ENCODE measurements at places on chromosomes 5 and 9.

- DNase-seq: no peak
These were observed 95.7 kb upstream of the ITGA1 start for GRCh38 chr5:52692039-52692438.

GRCh38 chr9:73441890-73442818 is 290.5 kb downstream of the ANXA1 start:
- no peak for DNase-seq

GRCh38 chr9:129906298-129906697 is 71.0 kb downstream of the USP20 start:
- no peak for DNase-seq

GRCh38 chr9:120764476-120764875 is 28.7 kb downstream of the FBXW2 start:
- DNase-seq: no peak

GRCh38 chr9:78248635-78249034 is 12.8 kb downstream of the CEP78 start:
- no peak for DNase-seq

DNA sequence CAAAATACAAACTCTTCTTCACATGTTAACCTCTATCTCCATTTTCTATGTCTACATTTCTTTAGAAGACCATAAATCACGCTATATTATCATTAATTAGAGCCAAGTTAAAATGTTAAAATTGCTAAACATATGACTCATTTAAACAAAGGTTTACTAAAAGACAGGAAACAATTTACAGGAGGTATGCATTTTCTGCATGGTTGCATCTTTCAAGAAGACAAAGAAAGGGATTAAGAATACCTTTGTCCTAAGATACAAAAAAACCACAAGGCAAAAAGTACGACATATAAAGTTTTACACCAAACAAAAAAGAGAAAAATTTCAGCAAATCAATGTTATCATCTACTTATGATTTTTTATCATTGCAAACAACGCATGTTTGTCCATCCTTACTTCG is 324.4 kb downstream of the PDE4D start:
- no peak for DNase-seq

DNA sequence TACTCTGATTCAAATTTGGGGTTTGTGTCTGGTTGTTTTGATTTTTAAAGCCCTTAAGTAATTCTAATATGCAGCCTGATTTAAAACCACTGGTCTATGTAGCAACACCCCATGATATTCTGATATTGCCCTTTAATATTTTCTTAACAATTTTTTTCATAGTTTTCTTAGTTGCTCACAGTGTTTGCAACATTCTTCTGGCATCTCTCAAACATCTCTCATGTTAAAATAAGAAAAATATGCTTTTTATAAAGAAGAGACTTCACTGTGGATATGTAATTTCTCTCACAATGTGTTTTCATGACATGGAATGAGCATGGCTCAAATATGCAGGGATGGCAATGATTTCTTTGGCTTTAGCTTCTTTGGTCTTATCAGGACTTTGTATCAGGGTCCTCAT is 183.7 kb downstream of the TAF11L14 start:
- no peak for DNase-seq

DNA sequence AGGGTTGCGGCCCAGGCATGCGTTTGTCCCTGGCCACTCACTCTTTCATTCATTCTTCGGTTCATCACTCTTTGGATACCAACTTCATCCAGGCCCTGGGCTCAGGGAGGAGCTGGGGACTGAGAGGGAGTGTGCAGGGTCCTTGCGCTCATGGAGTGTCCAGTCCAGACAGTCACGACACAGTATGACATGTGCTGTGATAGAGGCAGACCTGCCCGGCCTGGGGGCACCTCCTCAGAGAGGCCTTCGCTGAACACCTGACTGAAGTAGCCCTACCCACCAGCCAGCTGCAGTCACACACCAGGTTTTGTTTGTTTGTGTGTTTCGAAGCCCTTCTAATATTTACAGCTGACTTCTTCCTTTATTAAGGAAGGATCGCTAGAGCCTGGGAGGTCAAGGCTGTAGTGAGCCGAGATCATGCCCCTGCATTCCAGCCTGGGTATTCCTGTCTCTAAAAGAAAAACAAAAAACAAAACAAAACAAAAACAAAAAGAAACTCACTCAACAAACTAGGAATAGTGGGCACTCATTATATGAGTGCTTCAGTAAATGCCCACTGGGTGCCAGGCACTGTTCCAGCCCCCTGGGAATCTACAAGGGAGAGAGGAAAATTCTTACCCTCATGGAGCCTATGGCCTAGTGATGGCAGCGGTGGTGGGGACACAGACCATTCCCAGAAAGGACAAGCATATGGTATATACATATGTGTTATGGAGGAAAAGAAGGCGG is 6.3 kb upstream of the PSD2 start:
- DNase-seq: no peak

DNA sequence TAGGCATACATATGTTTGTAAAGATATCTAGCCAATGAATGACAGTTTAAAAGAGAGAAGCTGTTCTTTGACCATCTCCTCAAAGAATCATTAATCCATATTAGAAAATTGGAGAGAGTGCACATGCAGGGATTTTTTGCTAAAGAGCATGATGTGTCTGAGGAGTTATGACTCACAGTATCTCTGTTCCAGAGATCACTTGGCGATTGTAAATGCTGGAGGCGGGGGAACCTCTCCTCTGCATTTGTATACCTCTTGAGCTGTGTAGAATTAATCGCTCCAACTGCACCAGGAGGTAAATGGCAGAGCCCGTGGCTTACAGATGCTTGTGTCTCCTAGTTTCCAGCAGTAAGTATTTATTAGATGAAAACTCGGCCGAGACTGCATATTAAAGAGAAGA is 3.6 kb upstream of the SPATA31D1 start:
- DNase-seq: no peak

GRCh38 chr5:172782169-172783039 is 11.4 kb upstream of the DUSP1 start:
- no peak for DNase-seq

- no peak for DNase-seq
These were observed 33.7 kb downstream of the CENPP start for GRCh38 chr9:92359394-92359995.

GRCh38 chr9:111798786-111799185 is 4.0 kb upstream of the SHOC1 start:
- no peak for DNase-seq

GRCh38 chr5:143114481-143114880 is 289.0 kb downstream of the NR3C1 start:
- no peak for DNase-seq

GRCh38 chr5:143922718-143923117 is 110.8 kb downstream of the HMHB1 start:
- DNase-seq: no peak

DNA sequence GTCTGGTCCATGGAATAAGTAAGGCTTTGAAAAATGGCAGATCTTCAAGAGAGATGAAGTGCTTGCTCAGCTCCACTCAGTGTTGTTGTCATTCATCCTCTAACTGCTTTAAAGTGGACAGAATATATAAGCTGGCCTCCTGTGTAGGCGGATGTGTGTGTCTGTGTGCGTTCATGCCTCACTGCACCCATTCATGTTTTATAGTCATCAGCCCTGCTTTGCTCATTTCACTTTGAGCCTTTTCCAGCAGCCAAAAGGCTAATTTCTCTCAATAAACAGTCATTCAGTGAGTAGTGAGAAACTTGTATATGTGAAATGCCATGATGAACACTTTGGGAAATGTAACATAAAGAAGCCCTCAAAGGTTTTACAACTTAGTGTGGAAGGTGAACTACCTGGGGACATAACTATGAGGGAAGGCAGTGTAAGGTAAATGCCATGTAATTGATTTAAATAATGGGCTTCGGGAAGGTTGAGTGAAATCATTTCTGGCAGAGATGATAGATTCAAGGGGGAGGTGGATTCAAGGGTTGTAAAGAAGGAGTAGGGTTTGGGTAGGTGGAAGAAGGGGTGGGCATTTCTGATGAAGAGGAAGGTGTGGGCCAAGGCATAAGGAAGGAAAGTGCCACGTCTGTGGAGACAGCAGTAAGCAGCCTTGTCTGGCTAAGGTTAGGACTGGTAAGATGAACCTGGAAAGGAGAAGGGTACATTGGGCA is 15.7 kb downstream of the TTC23L start:
- DNase-seq: no peak

DNA sequence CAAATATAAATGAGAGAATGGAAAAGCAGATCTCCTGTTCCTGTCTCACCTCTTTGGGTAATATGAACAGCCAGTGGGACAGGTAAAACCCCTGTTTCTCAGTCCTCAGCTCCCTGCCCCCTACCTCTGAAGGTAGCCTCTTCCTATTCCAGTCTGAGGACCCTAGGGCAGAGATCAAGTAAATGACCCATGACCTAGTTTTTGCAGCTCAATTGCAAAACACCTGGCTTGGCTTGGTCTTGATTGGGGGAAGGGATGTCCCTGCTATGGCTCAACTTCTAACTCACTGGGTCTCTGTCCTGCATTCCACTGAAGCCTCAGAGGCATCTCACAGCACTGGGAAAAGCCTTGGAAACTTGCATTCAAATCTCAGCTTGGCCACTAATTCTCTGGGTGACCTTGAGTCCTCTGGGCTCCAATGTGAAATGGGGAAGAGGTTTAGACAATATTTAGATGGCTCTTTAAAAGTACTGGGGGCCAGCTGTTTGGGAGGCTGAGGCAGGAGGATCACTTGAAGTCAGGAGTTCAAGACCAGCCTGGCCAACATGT is 1.6 kb upstream of the GALT start:
- DNase-seq: no peak

- no peak for DNase-seq
These were observed 125.1 kb downstream of the RPS23 start for GRCh38 chr5:82152978-82153481.

DNA sequence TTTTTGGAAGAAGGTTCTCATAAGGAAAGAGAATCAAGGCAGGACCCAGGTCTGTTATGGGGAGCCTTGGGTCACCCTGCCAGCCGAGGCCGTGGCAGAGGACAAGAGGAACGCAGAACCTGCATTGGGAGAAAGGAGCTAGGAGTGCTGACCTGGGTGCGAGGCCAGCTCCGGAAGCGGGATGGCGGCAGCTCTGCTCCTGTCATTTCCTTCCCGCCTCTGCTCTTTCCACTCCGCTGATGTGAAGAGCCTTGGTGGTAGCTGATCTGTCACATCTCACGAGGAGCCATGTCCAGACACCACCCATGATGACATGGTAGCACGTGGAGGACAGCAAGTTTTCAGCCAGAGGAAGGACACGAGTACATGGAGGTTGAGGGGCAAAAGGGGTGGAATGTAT is 109.5 kb upstream of the COL5A1 start:
- no peak for DNase-seq

GRCh38 chr9:33109097-33109496 is 32.6 kb upstream of the SMU1 start:
- DNase-seq: no peak

DNA sequence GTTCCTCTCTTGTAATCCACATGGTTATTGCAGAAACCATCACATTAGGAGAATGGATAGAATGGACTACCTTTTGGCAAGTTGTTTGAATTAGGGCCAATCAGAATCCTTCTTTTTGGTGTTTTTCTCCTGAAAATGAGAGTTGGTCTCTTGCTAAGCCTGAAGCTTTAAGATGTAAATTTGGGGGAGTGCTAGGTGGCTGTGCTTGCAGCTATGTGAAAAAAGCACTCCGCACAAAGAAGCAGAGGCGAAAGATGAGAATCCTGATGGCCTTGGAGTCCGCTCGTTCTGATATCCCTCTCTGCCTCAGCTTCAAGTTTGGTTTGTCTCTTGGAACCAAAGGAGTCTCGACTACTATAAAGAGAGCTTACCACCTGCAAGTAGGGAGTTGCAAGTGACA is 63.6 kb downstream of the INIP start:
- DNase-seq: no peak

DNA sequence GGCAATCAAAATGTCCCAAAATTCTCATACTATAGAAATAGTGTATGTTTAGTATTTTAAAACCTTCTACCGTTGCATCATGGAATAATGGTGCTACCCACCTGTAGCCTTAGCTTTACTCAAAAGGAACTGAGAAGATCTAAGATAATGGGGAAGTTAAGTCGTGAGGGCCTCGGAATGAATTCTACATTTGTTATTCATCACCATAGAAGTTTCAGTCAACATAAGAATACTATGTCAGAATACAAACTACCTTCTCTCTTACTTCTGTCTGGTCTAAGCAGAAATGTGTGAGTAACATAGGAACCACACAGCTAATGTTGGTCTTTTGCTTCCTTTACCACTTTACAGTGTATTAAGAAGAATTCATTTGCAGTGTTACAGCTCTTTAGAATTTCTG is 43.2 kb downstream of the RFK start:
- no peak for DNase-seq

DNA sequence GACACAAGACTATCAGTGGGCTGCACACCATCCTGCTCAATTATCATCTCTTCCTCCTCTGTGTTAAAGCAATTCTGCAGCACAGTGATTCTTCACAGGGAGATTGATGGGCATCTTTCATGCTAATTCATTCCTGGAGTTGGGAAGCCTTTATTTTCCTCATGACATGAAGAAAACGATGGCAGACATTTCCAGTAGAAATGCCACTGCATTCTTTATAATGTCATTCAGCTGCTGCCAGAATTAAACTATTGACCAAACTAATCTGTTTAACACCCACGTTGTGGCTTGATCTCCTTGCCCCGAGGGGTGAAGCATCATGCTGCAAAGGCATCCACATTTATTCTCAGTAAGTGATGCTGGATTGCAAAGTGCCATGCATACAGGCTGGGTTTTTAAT is 273.0 kb downstream of the SPOCK1 start:
- no peak for DNase-seq

DNA sequence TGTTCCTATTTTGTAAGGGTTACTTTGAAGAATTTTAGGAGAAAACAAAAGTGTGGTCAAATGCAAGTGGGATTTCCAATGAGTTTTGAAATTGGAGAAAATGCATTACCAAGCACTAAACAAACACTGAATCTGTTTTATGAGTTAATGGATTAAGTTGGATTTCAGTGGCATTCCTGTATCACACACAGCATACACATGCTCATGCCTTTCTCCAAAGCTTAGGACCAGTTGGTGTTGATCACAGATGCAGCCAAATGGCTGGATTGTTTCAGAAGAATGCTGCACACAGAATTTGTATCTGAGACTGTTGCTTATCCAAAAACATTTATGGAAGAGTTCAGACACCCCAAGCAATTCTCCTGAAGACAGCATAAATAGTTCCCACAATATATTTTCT is 611.1 kb downstream of the ACTL7B start:
- DNase-seq: no peak

- DNase-seq: no peak
These were observed 341.9 kb downstream of the TMEM167A start for GRCh38 chr5:82735160-82735789.

- DNase-seq: no peak
These were observed 344.6 kb downstream of the OSTF1 start for GRCh38 chr9:75432888-75433287.

DNA sequence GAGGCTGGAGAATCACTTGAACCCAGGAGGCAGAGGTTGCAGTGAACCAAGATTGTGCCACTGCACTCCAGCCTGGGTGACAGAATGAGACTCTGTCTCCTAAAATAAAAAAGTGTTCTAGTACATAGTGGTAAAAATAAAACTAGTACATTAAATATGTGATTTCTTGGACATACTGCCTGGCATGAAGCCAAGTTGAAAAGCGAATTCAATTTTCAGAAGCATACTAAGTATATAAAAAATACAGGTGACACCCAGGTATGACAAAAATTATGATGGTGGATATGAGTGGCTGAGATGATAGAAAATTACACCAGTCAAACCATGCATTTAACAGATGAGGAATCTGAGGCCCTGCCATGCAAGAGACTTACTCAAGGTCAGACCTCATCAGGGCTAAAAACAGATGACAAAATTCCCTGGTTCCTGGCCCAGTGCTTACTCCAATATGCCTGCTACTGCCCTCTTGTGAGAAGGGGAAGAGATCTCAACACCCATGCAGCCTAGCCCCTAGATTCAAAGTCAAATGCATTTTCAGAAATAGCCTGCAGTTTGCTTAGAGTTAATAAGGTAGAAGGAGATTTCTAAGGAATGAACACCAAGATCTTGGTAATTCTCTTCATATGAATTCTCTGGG is 46.6 kb upstream of the GNPDA1 start:
- DNase-seq: no peak

All from stimulated activated CD8-positive, alpha-beta memory T cell treated with anti-CD3 and anti-CD28 coated beads, Interleukin-12 subunit alpha, Interleukin-12 subunit beta, amount 100 ng/mL, for 4 hours (primary cell).